ENCODE measurements at places on chromosomes 13 and 19. TPM values are rescaled to one million over a fixed set of nuclear protein-coding genes. Genes with fewer than 3 reads are reported as not detected.

KIR3DL2 gene
- 0.55 TPM for total RNA-seq

ZNF543 gene
- 7.8 TPM for total RNA-seq

SPPL2B gene
- 89.6 TPM for total RNA-seq

STAP2 gene
- 11.4 TPM for total RNA-seq

CYP4F3 gene
- total RNA-seq: 0.03 TPM

LACC1 gene
- 1.4 TPM for total RNA-seq

CYP4F12 gene
- total RNA-seq: not detected

ZNF780B gene
- 38.8 TPM for total RNA-seq

CDC42EP5 gene
- total RNA-seq: not detected

HS6ST3 gene
- not detected for total RNA-seq

Measured in activated naive CD4-positive, alpha-beta T cell treated with anti-CD3 and anti-CD28 coated beads, Interleukin-2, amount 10 ng/mL, durations not matched to agents 5 hours and 36 hours (primary cell).